ENCODE measurements at places on chromosomes 12 and 14. TPM values are rescaled to one million over a fixed set of nuclear protein-coding genes. Genes with fewer than 3 reads are reported as not detected.

The PLEKHG7 gene
- not detected for total RNA-seq

The ALX1 gene
- 3.8 TPM for total RNA-seq

The ANO2 gene
- total RNA-seq: under 0.01 TPM

The M6PR gene
- 127 TPM for total RNA-seq

All from uterine smooth muscle cell (primary cell).